SIG-M5 (cell line): ENCODE measurements at places on chromosomes 12 and 14.

DNA sequence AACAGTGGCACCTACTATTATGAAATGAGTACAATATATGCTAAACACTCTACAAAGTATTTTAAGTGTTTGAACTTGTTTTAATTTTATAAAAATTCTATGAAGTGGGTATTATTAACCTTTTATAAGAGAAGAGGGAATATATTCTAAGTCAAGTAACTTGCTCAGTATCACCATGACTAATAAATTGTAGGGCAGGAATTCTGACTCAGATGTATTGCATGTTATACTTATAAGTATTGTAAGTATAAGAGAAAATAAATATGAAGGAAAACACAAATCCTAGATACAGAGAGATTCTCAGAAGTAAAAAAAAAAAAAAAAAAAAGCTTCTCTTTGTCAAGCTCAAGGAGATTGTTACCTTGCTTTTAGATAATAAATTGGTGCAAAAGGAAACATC lies 893.2 kb downstream of the SLC16A7 start:
- DNase-seq, result no peak

DNA sequence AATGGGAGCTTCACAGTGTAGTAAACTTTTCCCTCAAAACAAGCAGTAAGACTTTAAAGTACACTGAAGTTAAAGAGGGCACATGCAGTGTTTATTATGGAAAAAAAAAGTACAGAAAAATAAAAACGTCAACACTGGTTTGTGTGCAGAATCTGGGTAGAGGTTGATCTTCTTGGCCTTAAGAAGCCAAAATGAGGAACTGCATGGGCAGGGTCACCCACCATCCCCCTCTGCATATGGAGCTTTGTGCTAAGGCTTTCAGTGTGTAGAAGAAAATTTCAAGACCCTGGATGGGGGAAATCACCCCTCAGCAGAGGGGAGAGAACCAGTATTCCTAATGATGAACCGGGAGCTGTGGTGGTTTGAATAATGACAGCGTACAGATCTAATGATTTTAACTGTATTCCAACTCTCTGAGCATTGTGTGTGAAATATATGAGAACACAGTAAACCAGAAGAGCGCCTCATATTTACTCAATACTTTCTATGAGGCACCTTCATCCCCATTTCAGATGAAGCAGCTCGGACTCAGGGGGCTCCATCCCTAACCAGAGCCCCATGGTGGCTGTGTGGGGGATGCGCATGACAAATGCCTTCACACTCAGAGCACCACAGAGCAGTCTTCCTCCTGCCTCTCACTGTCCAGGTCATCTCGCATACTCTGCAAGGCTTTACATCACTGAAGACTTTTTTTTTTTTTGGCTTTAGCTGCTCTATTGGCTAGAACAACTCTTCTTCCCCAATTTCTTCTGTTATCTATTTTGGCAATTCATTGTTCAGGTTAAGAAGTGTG lies 33.4 kb downstream of the ACADS start:
- DNase-seq, result no peak

DNA sequence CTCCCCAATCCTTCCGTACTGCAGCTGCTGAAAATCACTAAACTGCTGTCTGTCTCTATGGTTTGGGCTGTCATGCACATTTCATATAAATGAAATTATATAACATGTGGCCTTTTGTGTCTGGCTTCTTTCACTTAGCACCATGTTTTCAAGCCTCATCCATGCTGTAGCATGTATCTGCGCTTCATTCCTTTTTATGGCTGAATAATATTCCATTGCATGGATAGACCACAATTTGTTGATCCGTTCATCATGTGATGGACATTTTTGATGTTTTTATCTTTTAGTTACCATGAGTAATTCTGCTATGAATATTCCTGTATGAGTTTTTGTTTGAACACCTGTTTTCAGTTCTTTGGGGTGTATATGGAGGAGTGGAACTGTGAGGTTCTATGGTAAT lies 32.6 kb upstream of the MED13L start:
- no peak for DNase-seq

DNA sequence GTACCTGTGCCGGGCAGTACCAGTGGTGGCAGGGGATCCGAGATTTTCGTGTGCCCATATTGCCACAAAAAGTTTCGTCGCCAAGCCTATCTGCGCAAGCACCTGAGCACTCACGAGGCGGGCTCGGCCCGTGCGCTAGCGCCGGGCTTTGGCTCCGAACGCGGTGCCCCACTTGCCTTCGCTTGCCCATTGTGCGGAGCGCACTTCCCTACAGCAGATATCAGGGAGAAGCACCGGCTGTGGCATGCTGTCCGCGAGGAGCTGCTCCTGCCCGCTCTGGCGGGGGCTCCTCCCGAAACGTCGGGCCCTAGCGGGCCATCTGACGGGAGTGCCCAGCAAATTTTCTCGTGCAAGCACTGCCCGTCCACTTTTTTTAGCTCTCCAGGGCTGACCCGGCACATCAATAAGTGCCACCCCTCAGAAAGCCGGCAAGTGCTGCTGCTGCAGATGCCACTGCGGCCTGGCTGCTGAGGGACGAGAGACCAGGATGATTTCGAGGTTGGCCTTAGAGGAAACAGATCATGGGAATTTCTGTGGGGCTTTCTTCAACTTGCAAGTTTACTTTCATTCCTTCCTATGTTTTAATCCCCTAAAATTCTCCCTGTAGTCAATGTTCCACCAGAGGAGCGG lies 1.6 kb downstream of the INSM2 start:
- DNase-seq, result no peak
